ENCODE measurements at places on chromosomes 3 and 15.

GRCh38 chr3:26920646-26921478 is 298.3 kb downstream of the LRRC3B start:
- no peak for DNase-seq

- DNase-seq = no peak
Measured at GRCh38 chr15:81037952-81038743, 37.4 kb downstream of the TLNRD1 start.

- no peak for DNase-seq
Measured at GRCh38 chr3:114207768-114208167, 28.9 kb upstream of the DRD3 start.

GRCh38 chr15:63827113-63827512 is 6.6 kb downstream of the HERC1 start:
- DNase-seq = no peak

GRCh38 chr15:53072077-53072476 is 281.9 kb upstream of the ONECUT1 start:
- DNase-seq = no peak

GRCh38 chr3:57512166-57512565 is 32.0 kb downstream of the DNAH12 start:
- no peak for DNase-seq

DNA sequence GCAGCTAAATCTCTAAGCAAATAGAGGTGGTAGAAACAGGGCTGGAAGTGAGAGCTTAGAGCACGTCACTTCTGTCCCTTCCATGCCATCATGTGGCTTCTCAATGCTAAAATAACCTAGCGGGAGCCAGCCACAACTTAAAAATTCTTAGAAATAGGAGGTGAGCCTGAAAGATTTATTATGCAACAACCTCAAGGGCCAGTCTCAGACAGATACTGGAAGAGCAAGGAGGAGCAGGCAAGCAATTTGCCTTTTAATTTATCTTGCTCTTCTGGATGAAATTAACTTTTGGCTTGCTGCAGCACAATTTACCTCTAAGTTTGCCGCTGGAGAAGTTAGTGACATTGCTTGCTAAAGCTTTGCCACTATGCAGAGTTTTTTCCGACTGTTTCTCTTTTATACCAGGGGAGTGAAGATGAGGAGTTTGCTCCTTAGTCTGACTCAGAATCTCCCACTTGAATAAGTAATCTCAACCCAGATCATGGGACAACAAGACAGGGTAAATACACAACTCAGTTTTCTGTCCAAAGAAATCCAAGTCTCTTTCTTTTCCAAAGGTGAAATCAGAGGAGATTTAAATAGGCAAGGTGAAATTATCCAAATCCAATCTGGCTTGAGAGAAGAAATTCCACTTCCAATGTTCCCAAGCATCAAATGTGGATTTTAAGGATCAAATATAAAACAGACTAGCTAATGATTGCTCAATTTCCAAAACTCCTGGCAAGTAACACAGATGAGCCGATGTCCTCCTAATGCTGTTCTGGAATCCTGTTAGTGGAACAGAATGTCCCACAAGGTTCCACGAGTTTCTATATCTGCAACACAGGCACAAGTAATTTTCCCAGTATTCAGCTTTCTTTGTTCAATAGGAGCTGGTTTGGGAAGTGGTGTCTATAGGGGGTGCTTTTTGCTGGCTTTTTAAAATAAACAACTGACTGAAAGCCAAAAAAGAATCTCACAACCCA is 329.4 kb upstream of the RORA start:
- no peak for DNase-seq

DNA sequence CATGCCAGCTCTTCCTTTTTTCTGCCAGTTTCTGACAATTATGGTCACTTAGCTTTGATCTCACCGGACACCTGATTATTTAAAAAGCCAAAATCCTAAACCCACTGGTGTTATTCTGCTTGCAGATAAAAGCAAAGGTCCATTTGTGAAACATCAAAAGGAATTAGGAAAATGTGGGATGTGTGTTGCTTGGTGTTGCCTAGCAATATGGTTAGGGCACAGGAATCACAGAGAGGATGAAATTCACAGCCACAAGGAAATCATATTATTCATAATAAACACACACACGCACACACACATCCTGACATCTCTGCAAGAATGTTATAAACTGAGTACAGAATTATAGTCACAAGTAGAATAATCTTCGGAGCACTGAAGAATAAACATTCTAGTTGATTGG is 89.3 kb upstream of the BHLHE40 start:
- DNase-seq = no peak

DNA sequence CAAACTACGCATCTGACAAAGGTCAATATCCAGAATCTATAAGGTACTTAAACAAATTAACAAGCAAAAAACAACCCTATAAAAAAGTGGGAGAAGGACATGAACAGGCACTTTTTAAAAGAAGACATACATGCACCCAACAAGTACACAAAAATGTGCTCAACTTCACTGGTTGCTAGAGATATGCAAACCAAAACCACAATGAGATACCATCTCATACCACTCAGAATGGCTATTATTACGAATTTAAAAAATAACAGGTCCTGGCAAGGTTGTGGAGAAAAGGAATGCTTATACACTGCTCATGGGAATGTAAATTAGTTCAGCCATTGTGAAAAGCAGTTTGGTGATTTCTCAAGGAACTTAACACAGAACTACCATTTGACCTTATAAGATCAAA is 175.6 kb upstream of the MLF1 start:
- DNase-seq = no peak

DNA sequence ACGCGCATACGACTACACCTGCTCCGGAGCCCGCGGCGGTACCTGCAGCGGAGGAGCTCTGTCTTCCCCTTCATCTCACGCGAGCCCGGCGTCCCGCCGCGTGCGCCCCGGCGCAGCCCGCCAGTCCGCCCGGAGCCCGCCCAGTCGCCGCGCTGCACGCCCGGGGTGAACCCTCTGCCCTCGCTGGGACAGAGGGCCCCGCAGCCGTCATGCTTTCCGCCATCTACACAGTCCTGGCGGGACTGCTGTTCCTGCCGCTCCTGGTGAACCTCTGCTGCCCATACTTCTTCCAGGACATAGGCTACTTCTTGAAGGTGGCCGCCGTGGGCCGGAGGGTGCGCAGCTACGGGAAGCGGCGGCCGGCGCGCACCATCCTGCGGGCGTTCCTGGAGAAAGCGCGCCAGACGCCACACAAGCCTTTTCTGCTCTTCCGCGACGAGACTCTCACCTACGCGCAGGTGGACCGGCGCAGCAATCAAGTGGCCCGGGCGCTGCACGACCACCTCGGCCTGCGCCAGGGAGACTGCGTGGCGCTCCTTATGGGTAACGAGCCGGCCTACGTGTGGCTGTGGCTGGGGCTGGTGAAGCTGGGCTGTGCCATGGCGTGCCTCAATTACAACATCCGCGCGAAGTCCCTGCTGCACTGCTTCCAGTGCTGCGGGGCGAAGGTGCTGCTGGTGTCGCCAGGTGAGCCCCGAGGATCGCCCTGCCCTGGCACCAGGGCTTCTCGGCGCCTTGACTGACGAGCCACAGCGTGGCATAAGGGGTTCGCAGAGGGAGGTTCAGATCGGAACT is 420 bp downstream of the SLC27A2 start:
- no peak for DNase-seq

DNA sequence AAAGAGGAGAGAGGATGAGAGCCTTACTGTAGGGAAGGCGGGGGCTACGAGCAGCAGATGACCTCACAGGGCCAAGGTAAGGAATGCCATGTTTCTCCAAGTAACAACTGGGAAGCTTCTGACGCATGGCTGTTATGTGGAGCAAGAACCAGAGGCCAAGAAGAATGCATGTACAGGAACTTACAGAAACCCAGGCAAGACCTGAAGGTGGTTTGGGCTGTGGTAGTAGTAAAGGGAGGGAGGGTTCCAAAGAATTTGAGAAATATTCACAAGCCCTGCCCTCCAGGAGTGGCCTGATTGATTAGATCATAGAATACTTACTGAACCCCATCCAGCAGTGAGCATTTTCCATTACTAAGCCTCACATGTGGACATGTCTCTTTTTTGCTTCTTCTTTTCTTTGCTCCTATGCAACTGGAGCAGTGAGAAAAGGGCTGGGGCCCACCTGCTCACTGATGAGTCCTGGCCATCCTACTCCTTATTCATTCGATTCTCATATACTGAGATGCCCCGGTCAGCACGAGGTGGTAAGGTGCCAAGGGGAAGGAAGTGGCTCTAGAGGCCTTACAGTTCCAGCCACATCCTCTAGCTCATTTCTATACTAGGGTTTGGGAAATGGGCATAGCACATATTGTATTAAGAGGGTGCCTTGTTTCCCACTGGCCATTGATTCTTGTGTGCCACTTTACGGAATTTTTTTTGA is 8.3 kb upstream of the SLC12A8 start:
- DNase-seq = no peak

DNA sequence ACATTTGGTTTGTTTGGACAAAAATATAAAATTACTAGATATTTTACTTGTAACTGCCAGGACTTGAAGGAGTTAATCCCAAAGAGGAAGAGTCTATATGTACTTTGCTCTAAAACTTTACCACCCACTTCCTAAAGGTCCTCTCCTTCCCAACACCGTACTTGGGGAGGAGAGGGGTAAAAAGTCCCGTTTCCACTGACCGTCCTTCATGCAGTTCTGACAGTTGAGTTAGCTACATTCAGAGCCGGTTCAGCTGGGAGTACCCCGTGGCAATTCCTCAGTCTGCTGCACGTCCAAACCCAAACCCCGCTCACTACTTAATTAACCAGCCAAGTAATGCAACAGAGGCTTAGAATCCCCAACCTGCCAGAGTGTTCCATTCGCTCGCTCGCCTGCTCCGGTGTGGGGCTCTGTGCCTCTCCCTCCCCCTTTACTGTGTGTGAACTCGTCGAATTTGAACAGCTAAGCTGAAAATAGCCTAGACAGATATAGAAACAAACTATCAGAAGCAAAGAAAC is 519.7 kb downstream of the FOXP1 start:
- no peak for DNase-seq

DNA sequence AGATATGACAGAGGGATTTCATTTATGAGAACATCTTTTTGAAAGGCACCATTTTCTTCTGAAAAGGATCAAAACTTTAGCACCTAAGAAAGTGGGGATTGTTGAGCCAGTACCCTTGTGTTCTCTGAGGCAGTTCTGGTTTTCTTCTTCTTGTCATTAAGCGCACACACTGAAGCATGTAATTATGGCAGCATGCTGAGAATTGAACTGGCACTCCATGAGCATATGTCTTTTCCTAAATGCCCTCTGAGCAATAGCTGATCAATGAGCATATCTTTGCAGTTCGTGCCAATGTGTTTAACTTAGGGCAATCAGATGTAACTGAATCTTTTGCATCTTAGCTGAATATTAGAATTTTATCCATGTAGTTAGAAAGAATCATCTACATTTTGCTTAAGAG is 53.9 kb upstream of the VGLL3 start:
- DNase-seq = no peak

GRCh38 chr15:39743611-39744010 is 39.0 kb downstream of the FSIP1 start:
- DNase-seq = no peak

GRCh38 chr3:51808934-51809333 is 29.9 kb upstream of the IQCF6 start:
- no peak for DNase-seq

DNA sequence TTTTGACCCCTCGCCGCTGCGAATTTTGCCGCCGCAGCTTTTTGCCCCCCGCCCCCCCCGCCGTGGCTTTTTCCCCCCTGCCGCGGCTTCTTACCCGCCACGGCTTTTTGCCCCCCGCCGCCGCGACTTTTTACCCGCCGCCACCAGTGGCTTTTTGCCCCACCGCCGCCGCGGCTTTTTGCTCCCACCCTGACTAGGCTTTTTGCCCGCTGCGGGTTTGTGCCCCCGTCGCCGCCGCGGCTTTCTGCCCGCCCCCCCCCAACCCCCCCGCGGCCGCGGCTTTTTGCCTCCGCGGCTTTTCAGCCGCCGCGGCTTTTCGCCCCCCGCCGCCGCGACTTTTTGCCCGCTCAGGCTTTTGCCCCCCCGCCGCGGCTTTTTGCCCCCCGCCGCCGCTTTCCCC is 598.1 kb downstream of the GOLGA6L6 start:
- DNase-seq = no peak

- DNase-seq = no peak
Measured at GRCh38 chr15:93029214-93029835, 59.7 kb downstream of the RGMA start.
